ENCODE measurements at places on chromosomes 2 and 18.

DNA sequence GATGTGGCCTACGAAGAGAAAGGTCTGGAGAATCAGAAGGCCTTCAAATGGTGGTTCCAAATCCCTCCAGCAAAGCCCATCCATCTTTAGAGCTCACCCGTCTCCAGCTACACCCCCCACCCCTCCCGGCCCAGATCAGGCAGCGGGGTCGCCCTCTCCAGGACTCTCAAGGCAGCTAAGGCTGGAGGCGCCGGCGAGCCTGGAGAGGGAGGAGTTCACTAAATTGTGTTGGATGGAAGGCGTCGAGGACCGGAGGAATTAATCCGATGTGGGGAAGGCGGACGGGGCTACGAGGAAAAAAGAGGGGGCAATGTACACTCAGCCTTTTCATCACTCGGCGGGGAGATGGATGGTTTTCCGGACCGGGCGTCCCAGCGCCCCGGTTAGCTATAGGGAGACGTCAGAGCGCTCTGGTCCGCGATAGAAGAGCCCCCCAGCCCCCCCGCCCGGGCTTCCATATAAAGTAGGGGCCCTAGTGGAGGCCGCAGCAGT, at the start of gene GRP:
GRP (plus strand) TSS at position 487 of the 492 bp plus-strand sequence. CDS start 108 bp downstream, outside the sequence.
- no peak for DNase-seq

DNA sequence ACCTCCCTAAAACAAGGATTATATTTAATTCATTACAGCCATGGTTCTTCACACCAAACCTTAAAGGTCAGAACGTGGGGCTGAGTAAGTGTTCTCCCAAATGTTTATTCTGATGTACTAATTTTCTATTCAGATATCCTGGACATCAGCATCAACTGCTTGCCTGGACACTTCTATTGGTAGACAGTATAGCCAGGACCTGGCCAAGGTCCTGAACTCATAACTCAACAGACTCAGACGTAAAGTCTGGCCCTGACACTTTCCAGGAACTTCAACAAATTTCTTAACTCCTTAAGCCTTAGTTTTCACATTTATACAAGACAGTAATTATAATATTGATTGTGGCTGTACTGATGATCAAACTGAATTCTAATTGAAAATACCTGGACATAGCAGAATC, 89.1 kb downstream of the AKAIN1 start:
- DNase-seq, result no peak

DNA sequence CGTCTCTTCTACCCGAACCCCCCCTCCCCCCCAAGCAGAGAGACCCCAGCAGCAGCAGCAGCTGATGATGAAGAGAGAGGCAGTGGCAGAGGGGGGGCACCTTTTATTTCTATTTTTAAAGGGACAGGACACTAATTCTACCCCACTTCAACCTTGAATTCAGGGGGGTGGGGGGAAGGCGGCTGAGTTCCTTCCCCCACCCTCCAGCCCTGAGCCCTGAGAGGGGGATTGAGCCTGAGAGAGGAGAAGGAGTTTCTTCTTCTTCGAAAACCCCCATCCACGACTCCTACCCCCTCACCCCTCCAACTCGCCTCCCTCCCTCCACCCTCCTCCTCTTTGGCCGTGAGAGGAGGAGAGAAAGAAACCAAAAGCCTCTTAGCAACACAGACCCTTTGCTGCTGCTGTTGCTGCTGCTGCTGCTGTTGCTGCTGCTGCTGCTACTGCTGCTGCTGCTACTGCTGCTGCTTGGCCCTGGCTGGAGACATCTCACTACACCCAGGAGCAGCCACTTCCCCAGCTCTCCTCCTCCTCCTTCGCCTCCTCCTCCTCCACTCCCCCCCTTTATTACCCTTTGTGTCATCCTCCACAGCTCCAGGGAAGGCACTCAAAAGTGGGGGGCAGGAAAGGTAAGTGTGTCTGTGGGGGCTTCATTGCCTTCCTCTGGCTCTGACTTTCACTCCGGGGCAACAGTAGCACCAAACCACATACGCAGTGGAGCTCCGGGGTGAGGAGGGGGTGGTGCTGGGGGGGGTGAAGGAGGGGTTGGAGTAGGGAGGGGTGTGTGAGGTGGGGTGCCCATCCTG, at the start of gene MBD5:
MBD5 (plus strand) TSS at position 33 of the 803 bp plus-strand sequence.
- no peak for DNase-seq

GRCh38 chr2:24076849-24077534, 866 bp upstream of the SF3B6 start:
- DNase-seq, result no peak

Data from COR-L47 (cell line).